ENCODE measurements at places on chromosomes 2 and 18.

DNA sequence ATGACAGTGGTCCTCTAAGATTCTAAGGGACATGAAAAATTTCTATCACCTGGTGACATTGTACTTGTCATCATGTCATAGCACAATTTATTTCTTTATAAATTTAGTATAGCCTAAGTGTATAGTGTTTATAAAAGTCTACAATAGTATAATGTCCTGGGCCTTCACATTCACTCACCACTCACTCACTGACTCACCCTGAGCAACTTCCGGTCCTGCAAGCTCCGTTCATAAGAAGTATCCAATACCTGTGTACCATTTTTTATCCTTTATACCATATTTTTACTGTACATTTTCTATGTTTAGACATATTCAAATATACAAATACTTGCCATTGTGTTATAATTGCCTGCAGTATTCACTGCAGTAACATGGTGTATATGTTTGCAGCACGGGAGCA, 72.8 kb upstream of the DSEL start:
- no peak for DNase-seq

GRCh38 chr2:44330801-44331200, 30.5 kb downstream of the PREPL start:
- DNase-seq, result no peak

DNA sequence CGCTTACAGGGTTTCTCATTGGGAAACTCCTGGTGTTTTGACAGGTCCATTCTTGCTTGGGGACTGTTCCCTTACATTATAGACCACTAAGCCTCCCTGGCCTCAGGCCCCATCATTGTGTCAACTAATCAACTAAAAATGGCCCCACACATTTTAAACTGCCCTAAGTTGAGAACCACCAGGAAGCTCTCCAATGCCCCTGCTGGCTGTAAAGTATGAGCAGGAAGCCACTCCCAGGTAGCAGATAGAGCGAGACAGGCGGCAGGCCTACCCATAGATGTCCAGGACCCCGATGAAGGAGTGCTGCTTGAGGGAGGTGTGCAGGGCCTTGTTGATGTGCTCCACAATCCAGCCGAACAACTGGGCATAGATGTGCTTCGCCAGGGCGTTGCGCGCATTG, 160.7 kb upstream of the ACAA2 start:
- DNase-seq, result no peak

GRCh38 chr2:122139739-122140420, 384.4 kb downstream of the TSN start:
- DNase-seq, result no peak

GRCh38 chr18:400456-400855, 100.0 kb downstream of the COLEC12 start:
- no peak for DNase-seq

All from T-cell (primary cell).